Activated T-helper 2 cell treated with anti-CD3 and anti-CD28 coated beads, Interferon-gamma antibody, Interleukin-2, Interleukin-4, amounts not matched to agents 10 μg/mL and 5 μg/mL and 100 μg/mL, durations not matched to agents 14 hours and 24 hours and 36 hours (primary cell): ENCODE measurements at places on chromosomes 1 and 21. TPM values are rescaled to one million over a fixed set of nuclear protein-coding genes. Genes with fewer than 3 reads are reported as not detected.

DNA sequence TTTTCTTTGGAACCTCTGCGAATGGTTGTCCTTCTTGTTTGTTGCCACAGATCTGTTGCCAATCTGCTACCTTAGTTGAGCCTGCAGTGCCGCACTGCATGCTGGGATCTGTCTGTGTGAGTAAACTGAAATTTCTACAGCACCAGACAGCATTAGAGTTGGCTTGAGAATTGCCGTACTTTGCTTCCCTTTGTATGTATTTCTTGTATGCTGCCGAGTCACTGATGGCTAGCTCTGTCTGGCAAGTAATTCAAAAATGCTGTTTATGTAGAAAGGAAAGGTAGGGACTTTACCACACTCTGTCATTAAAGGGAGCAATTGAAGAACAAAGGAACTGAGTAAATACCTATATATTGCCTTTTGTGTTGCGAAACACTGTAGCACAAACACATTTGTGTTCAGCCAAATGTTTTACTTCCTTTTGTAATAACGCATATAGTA lies 857.4 kb downstream of the USP25 start:
- H3K4me3 ChIP-seq = no peak overlapping the region
- DNase-seq = no peak
- no peaks in the 10 kb centered on the region for H3K27me3 ChIP-seq
- H3K27ac ChIP-seq = no peak overlapping the region
- no peaks in the 10 kb centered on the region for H3K36me3 ChIP-seq

Gene MAP1LC3C
- not detected in 2 replicates for total RNA-seq

DNA sequence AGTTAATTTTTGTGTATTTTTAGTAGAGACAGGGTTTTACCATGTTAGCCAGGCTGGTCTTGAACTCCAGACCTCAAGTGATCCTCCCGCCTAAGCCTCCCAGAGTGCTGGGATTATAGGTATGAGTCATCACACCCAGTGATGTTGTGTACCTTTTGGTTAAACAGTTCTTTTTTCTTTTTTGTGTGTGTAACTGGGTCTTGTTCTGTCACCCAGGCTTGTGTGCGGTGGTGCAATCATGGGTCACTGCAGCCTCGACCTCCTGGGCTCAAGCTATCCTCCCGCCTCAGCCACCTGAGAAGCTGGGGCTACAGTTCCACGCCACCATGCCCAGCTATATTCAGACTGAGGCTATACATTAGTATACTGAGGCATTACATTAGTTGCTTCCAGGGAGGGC lies 37.8 kb downstream of the GABPB2 start:
- H3K27me3 ChIP-seq = no peaks in the 10 kb centered on the region
- no peak overlapping the region for H3K27ac ChIP-seq
- H3K36me3 ChIP-seq = peaks cover 10% of the 10 kb centered on the region
- no peak for DNase-seq

Gene OR6P1
- total RNA-seq = not detected in 2 replicates

Gene SLC25A34
- 1.1 and 1.6 TPM in 2 replicates for total RNA-seq

Gene LHX8
- total RNA-seq = not detected in 2 replicates

DNA sequence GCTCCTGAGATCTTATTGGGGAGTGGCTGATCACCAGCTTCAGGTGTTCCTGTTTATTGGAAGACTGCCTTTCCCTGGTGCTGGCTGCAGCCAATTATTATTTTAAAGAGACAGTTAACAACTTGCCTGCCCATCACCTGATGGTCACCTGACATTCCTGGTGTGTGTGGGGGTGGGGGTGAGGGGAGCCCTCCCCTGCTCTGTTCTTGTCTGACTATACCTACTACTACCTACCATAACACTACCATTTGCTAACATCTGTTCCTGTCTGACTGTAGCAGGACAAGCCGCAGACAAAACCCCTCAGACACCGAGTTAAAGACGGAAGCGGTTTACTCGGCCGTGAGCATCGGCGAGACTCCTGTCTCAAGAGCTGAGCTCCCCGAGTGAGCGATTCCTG lies 54.9 kb upstream of the NBPF3 start:
- no peaks in the 10 kb centered on the region for H3K36me3 ChIP-seq
- peaks cover 9% of the 10 kb centered on the region for H3K27me3 ChIP-seq
- H3K4me1 ChIP-seq = peaks cover 11% of the 10 kb centered on the region
- no peak for DNase-seq

- peaks cover 70% of the 10 kb centered on the region for H3K4me1 ChIP-seq
- H3K27ac ChIP-seq = peak within 1 kb of the TSS; percentile 85
- no peaks in the 10 kb centered on the region for H3K27me3 ChIP-seq
- no peak for DNase-seq
Measured at GRCh38 chr1:212699625-212700222, at the start of gene BATF3. Gene BATF3 (minus strand): TSS chr1:212699840. CDS start chr1:212699762, 78 bp downstream.

DNA sequence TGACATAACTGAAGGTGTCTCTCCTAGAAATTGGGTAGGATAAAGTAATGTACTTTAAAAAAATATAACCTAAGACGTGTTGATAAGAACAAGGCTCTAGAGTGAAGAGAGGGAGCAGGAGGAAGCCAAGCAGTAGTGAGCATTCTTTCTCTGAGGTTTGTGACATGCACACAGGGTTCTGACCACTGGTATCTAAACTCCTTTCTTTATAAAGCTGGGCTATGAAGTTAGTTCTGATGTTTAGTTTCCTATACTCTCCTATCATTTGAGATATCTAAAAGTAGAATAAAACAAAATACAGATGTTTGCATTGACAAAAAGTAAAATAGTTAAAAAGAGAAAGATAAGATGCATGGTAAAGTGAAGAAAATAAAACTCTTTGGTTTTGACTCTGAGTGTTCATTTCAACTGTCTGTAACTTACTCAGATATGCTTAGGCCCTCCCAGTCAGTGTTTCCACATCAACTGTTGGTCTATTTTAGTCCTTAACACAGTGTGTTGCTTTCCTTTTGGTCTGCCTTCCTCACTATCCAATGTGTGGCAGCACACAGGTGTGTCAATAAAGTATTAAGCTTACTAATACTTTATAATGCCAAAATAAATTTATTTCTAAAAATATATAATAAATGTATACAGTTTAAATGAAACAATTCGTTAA lies 543.5 kb downstream of the PTPRC start:
- no peak overlapping the region for H3K4me3 ChIP-seq
- H3K27ac ChIP-seq = peak overlapping the region; percentile 67
- no peaks in the 10 kb centered on the region for H3K36me3 ChIP-seq
- peaks cover 12% of the 10 kb centered on the region for H3K27me3 ChIP-seq

Gene ZNF697
- total RNA-seq = 12.6 and 13.0 TPM in 2 replicates

Gene ATP8B2
- total RNA-seq = 44.0 and 47.0 TPM in 2 replicates

GRCh38 chr21:42493109-42494060 lies 2.6 kb downstream of the RSPH1 start:
- no peak overlapping the region for H3K27ac ChIP-seq
- no peaks in the 10 kb centered on the region for H3K36me3 ChIP-seq
- peaks cover 22% of the 10 kb centered on the region for H3K27me3 ChIP-seq
- H3K4me1 ChIP-seq = peaks cover 23% of the 10 kb centered on the region
- DNase-seq = no peak
